ENCODE measurements at places on chromosomes 4 and X.
A peak's percentile ranks its signal among the peaks of the same experiment; 100 is the strongest.

DNA sequence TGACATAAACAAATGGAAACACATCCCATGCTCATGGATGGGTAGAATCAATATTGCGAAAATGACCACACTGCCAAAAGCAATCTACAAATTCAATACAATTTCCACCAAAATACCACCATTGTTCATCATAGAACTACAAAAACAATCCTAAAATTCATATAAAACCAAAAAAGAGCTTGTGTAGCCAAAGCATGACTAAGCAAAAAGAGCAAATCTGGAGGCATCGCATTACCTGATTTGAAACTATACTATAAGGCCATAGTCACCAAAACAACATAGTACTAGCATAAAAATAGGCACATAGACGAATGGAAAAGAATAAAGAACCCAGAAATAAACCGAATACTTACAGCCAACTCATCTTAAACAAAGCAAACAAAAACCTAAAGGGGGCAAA, 342.8 kb upstream of the AGA start:
- no peak for DNase-seq

DNA sequence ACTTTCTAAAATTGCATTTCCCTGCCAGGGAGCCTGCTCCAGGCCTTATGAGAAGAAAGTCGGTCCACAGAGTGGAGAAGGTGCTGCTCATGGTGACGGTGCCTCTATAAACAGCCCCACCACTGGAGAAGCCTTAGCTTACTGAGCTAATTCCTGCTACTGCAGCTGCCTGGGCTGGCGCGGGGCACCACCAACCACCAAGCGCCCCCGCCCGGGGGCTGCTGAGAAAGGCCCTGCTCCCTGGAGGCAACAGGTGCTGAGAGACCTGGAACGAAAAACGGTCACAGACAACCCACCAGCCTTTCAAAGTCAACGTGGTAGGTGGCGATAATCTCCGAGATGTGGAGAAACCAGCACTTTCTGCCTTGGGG, 2.9 kb downstream of the HCFC1 start:
- no peak for DNase-seq

- DNase-seq = no peak
Measured at GRCh38 chr4:16617011-16617410, 281.4 kb downstream of the LDB2 start.

GRCh38 chr4:151644622-151645021, 116.2 kb downstream of the GATB start:
- no peak for DNase-seq

- DNase-seq = no peak
Measured at GRCh38 chr4:38587106-38587505, 76.9 kb upstream of the KLF3 start.

GRCh38 chr4:25011135-25011866, 19.4 kb downstream of the LGI2 start:
- no peak for DNase-seq

GRCh38 chr4:153418558-153418957, 47.6 kb upstream of the TMEM131L start:
- no peak for DNase-seq

GRCh38 chrX:118143578-118143977, 27.0 kb upstream of the KLHL13 start:
- DNase-seq = no peak

DNA sequence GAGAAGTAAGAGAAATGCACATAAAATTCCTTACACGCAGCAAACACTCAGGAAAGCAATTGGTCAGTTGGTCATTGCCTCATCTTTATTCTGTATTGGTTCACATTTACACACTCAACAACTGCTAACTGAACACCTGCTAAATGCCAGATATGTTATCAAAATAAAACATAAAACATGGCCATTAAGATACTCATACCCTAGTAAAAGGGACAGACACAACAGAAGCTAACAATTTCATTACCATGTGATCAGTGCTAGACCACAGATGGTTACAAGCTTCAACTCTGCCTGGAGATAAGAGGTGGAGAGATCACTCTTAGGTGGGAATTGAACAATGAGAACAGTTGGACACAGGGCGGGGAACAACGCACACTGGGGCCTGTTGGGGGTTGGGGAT, 26.2 kb downstream of the TEC start:
- DNase-seq = no peak

- DNase-seq = no peak
Measured at GRCh38 chrX:115408771-115409400, 119.4 kb downstream of the LUZP4 start.

DNA sequence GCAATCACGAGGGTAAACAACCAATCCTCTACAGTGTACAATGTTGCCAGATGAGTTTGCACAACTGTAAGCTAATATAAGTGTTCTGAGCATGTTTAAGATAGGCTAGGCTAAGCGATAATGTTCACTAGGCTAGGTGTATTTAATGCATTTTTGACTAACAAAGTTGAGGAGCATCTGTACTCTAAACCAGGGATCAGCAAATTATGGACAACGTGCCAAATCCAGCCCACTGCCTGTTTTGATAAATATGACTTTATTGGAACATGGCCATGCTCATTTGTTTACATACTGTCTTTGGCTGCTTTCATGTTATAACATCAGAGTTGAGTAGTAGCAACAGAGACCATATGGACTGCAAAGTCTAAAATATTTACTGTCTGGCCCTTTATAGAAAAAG, 46.3 kb upstream of the ARHGEF6 start:
- DNase-seq = no peak

GRCh38 chr4:39631700-39632079, 7.0 kb downstream of the SMIM14 start:
- DNase-seq = no peak

GRCh38 chrX:118562582-118563164, 67.1 kb downstream of the DOCK11 start:
- DNase-seq = no peak

DNA sequence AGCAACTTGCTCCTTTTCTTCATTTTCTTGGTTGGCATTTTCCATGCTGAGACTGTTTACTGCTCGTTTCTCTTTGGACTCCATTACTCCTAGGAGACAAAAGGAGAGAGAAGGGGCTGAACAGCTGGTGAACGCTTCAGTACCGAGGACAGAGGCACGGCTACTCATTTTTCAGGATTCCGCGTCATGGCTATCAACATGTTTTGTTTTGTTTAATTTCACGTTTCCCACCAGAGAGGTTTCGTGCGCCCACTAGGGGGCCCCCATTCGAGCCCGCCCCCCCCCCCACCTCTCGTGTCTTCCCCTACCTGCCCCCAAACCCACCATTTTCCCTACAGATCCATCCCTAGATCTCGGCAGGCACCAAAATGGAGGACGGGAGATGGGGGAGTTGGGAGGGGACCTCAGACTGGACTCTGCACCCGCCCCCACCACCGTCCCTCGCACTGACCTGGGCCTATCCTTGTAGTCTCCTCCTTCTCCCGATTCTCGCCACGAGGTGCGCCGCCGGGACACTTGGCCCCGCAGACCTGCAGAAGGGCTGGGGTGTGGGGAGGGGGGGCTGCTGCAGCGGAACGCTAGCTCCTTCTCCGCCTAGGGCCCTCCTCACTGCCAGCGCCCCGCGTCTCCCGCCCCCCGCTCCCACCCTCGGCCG, 653 bp downstream of the BEX1 start:
- no peak for DNase-seq

DNA sequence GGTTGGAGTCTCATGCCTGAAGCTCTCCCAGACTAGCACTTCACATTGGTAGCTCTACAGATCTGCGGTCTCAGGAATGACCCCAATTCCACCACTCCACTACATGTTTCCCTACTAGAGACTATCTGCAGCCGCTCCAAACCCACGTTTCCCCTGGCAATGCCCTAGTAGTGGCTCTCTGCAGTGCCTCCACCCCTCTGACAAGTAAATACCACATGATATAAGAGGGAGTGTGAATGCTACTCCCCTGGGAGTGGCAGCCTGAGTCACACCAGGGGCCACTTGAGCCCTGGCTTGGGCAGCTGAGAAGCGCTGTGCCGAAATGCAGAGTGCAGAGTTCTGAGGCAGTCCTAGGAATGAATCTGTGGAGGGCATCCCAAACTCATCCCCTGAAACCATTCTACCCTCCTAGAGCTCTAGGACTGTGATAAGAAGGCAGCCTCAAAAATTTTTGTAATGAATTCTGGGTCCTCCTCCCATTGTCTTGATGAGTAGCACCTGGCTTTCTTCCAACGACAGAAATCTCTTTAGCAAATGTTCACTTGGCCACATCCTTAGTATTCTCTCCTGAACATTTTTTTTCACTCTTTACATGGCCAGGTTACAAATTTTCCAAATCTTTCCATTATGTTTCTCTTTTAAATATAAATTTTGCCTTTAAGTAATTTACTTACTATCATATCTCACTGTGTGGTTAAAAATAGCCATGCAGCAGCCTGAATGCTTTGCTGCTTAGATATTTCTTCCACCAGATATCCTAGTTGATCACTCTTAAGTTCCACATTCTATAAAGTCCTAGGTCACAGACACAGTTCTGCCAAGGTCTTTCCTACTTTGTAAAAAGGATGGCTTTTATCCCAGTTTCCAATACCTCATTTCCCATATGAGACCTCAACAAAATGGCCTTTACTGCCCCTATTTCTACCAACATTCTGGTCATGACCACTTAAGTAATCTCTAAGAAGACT, 160.2 kb upstream of the CPEB2 start:
- DNase-seq = peak; percentile 4

- no peak for DNase-seq
Measured at GRCh38 chr4:86891762-86892635, at the start of gene C4orf36. Gene C4orf36 (minus strand): TSS chr4:86892422. CDS start chr4:86891520, 902 bp downstream.

DNA sequence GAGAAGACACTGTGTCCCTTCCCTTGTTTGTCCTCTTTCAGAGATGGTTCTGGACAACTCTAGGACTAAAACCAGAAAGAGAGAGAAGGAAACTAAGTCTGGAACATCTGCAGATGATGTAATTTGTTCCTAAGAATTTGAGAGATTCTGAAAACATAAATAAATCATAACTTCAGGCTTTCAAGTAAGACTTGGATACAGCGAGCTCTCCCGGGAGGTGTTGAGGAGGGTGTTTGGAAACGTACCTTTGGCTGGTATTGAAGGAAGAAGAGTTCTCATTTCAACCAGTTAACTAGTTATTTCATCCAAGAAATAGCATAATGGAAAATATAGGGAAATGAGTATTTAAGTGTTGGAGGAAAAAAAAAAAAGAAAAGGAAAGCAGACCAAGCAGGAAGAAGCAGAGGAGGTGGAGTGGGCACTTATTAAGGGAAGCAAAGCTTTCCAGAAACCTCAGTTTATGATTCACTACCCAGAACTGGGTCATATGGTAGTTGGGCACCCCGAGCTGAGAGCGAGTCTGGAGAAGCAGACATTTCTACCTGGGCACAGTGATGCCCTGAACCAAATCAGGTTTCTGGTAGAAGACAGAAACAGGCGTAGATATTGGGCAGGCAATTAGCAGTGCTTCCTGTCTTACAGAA, 26.9 kb downstream of the CCNG2 start:
- DNase-seq = no peak

DNA sequence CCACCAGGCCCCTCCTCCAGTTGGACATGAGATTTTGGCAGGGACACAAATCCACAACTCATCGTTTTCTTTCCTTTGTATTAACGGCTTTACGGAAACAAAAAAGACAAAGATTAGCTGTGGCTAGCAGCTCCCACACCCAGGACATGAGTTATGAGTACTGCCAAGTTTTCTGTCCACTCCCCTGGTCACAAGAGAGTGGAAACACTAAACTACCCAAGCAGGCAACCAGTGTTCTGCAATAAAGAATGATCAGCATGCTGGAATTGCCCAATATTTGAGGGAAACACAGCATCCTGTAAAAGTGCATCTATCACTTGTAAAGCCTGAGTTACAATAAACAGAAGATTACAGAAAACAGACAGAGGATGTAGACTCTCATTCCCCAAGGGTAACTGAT, 358.4 kb downstream of the NLGN4X start:
- DNase-seq = no peak

GRCh38 chr4:10063544-10064300, 42.4 kb upstream of the SLC2A9 start:
- no peak for DNase-seq

- DNase-seq = no peak
Measured at GRCh38 chr4:75916091-75916661, 13.9 kb upstream of the PPEF2 start.

Measured in stimulated activated naive B cell treated with anti-CD40 and anti-IgM and Interleukin-4, amounts not matched to agents 10 μg/mL and 1 μg/mL and 100 μg/mL, for 72 hours (primary cell).